ENCODE measurements at places on chromosomes 3 and 15. TPM values are rescaled to one million over a fixed set of nuclear protein-coding genes. Genes with fewer than 3 reads are reported as not detected.

FBXW12 gene
- 5.6 TPM for polyA plus RNA-seq

MINAR1 gene
- polyA plus RNA-seq: 3.9 TPM

CHRM5 gene
- polyA plus RNA-seq: not detected

NDUFAF3 gene
- 63.7 TPM for polyA plus RNA-seq

ACKR4 gene
- 1.2 TPM for polyA plus RNA-seq

EPHA3 gene
- polyA plus RNA-seq: 0.49 TPM

MITF gene
- polyA plus RNA-seq: 1.8 TPM

SLC2A2 gene
- polyA plus RNA-seq: 5.9 TPM

SLCO2A1 gene
- polyA plus RNA-seq: 17.5 TPM

CKMT1A gene
- 2.0 TPM for polyA plus RNA-seq

MYLK gene
- 7.2 TPM for polyA plus RNA-seq

ANKRD34C gene
- polyA plus RNA-seq: 0.11 TPM

ZNF502 gene
- 5.2 TPM for polyA plus RNA-seq

TMCO5A gene
- not detected for polyA plus RNA-seq

STAB1 gene
- 140 TPM for polyA plus RNA-seq

IGSF10 gene
- polyA plus RNA-seq: 0.28 TPM

DPPA2 gene
- polyA plus RNA-seq: not detected

HIGD2B gene
- polyA plus RNA-seq: not detected
